Left lung (tissue), 14 donors: ENCODE measurements at places on chromosomes 2 and 18. TPM values are rescaled to one million over a fixed set of nuclear protein-coding genes. Genes with fewer than 3 reads are reported as not detected.

The NPHP1 gene
- 5.6 TPM for total RNA-seq

The CFAP65 gene
- total RNA-seq = 4.3 TPM

DNA sequence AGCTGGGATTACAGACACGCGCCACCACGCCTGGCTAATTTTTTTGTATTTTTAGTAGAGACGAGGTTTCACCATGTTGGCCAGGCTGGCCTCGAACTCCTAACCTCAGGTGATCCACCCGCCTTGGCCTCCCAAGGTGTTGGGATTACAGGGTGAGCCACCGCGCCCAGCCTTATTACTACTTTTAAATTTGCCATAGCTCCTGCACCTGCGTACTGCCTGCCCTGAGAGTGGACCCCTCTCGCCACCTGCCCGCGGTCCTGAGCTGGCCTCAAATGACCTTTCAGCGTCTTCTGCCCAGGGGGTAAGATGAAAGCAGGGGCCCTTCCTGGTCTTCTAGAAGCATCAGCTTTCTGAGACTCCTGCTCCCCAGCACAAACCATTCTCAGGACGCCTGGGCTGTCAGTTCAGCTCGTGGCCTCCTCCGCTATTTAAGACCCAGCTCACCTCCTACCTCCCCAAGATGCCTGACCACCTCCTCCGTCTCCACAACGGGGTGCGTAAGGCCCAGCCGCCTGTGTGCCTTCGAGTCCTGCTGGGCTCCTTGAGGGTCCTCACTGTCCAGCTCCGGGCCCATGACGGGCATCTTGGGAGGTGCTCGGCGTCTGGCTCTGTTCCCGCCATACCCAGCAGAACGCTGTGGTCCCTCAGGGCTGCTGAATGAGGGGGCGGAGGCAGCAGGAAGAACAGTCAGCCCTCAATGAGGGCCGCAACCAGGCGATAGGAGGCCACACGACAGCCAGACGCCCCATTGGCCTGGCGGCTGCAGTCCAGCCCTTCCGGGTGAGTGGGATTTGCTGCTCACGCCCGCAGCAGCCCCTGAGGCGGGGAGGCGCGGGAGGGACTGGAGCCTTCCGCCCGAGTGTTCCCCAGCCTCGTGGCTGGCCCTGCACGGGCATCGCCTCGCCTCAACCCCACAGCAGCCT is 266.6 kb downstream of the TFCP2L1 start:
- no peak overlapping the region for H3K27ac ChIP-seq
- peak; percentile 56 for DNase-seq
- H3K4me3 ChIP-seq = no peak overlapping the region
- peaks cover 7% of the 10 kb centered on the region for H3K4me1 ChIP-seq

DNA sequence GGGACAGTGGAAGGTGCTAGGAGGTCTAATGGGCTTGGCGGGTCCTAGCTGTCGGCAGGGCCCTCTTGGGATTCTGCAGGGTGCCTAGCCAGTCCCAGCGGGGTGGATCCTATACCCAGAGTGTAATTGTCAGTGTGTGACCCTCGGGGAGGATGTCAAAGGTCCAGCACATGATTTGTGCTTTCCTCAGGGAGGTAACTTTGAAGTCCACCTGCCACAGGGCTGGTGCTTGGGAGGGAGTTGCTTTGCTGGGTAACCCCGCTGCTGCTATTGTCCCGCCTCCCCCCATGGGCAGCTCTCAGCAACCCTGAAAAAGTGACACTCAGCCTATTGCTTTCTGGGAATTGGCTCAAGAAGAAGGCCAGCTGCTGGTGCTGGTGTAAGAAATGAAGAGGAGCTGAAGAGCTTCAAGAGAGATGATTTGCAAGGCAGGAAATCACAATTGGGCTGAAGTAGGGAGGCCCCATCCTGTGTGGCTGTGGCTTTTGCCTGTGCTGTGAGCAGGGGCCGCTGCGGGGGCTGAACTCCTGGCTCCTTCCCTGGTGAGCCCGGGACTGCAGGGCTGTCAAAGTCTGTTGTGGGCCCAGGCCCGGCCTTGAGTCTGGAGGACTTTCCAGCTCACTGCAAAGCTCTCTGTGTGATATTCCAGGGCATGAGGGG is 36.4 kb downstream of the EMILIN2 start:
- H3K27ac ChIP-seq = no peak overlapping the region
- peak; percentile 79 for DNase-seq
- no peaks in the 10 kb centered on the region for H3K27me3 ChIP-seq
- H3K4me1 ChIP-seq = no peaks in the 10 kb centered on the region
- peaks cover 3% of the 10 kb centered on the region for H3K36me3 ChIP-seq

DNA sequence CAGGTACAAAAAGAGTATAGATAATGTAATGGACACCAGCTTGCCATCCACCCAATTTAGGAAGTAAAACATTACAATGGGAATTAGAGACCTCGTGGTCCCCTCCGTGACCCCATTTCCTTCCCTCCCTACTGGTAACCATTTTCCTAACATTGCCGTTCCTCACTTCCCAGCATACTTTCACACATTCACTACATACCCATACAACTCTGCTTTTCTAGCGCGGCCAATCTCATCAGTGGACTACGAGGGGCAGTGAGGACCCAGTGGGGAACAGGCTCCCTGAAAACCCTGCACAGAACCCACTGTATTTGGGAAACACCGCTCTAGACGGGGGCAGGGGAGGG is 1.1 kb downstream of the ENOSF1 start:
- no peak for DNase-seq
- peak overlapping the region; percentile 62 for H3K4me3 ChIP-seq
- peaks cover 7% of the 10 kb centered on the region for H3K4me1 ChIP-seq
- peak overlapping the region; percentile 85 for H3K27ac ChIP-seq
- no peaks in the 10 kb centered on the region for H3K27me3 ChIP-seq
